ENCODE measurements at places on chromosomes 7 and 10. TPM values are rescaled to one million over a fixed set of nuclear protein-coding genes. Genes with fewer than 3 reads are reported as not detected.

DNA sequence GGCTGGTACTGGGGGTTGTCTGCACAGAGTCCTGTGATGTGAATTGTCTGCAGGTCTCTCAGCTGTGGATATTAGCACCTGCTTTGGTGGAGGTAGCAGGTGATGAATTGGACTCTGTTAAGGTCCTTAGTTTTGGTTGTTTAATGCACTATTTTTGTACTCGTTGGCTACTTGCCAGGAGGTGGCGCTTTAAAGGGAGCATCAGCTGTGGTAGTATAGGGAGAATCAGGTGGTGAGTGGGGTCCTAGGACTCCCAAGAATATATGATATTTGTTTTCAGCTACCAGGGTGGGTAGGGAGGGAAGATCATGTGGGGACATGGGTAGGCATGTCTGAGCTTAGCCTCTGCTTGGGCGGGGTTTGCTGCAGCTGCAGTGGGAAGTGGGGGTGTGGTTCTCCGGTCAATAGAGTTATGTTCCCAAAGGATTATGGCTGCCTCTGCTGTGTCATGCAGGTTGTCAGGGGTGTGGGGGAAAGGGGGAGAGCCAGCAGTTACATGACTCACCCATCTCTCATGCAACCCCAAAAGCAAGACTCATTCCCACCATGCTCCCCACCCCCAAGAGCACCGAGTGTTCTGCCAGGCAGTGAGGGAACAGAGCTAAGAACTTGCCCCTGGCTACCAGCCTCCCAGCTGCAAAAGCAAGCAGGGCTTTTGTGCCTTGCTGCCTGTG, 53.7 kb upstream of the ZNF273 start:
- no peak for DNase-seq

DNA sequence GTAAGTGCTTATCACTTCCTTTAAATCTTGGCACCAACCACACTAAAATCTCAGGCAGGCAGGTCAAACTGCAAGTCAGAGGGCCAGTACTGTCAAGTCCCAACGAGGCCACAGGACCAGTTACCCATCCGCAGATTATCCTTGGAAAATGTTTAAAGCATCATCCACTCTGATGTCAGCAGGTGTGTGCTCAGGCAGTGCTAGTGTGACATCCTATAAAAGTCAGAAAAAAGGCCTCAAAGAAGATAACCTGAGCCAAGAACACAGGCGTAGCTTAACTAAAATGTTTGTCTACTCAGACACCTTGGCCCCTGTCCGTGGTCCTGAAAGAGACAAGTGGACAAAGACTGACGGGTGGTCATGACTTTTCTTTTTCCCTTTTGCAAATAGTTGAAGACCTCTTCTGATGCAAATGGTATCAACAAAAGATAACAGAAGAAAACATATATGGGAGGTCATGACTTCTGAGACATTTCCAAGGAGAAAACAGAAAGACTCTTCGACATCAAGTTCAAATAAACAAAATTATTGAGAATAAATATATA, 309.3 kb downstream of the KCNMA1 start:
- DNase-seq: peak; percentile 45

GRCh38 chr10:62092301-62093030, 176.2 kb downstream of the RTKN2 start:
- no peak for DNase-seq

The SRRM3 gene
- 0.64 TPM for total RNA-seq

DNA sequence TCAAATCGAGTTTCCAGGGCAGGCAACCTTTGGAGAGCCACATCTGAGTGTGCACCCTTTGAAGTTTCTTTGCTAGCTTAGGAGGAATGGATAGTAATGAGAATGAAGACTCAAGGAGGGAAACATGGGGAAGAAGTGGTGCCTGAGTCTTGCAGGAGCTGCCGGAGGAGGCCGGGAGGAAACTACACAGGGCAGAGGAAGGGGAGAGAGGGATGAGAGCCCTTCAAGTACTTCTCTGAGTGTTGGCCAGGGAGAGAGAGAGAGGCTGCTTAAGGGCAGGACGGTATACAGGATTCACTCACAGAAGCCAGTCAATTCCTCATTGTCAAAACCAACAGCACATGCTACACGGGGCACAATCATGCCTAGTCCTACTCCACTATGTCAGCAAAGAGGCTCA, 74.4 kb upstream of the ZNRF2 start:
- no peak for DNase-seq

The LARP4B gene
- total RNA-seq: 57.4 TPM

DNA sequence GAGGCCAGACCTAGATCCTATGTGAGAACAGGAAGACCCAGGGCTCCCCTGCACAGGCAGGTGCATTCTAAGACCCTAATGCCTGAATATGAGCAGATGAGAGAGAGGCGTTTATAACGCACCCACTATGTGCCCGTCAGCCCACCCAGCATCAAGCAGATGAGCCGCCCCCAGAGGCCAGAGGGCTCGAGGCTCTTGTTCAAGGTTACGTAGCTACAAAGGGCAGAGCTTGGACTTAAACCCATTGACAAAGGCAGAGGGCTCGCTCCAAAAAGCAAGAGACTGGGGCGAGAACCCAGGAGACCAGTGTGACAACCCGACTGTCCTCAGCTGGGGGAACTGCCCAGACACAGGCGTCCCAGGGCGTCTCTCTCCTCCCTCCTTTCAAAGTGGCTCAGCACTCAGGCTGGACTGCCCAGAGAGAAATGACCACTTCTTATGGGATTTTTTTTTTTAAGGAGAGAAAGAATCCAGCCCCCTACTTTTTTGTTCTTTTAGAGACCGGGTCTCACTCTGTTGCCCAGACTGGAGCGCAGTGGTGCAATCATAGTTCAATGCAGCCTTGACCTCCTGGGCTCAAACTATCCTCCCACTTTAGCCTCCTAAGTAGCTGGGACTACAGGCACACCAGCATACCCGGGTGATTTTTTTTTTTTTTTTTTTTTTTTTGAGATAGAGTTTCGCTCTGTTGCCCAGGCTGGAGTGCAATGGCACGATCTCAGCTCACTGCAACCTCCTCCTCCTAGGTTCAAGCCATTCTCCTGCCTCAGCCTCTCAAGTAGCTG, 40.1 kb downstream of the TNRC18 start:
- no peak for DNase-seq

DNA sequence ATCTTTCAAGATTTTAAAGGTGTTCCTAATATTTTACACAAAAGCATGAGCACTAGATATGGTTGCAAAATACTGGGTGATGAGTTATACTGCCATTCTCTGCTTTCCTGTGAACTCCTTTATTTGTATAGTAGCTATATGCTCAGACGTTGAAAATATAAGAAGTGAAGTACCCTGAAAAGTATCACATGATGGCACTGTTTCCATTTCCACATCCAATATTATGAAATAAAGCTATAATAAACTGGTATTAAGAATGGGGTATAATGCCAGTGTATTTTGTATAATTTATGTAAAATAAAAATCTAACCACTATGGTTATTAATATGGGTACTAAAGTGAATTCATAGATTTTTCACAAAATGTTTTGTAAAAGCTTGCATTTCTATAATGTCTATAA, 79.6 kb upstream of the FOXP2 start:
- no peak for DNase-seq

- DNase-seq: no peak
Measured at GRCh38 chr7:70183278-70183677, 585.0 kb downstream of the AUTS2 start.

The NACAD gene
- 2.6 TPM for total RNA-seq

The FKBP6 gene
- total RNA-seq: not detected

- DNase-seq: peak; percentile 23
Measured at GRCh38 chr10:63977329-63977923, 456.2 kb downstream of the REEP3 start.

The DPP6 gene
- total RNA-seq: under 0.01 TPM

The FERD3L gene
- total RNA-seq: not detected

GRCh38 chr7:112110651-112111050, 95.5 kb downstream of the DOCK4 start:
- DNase-seq: no peak

DNA sequence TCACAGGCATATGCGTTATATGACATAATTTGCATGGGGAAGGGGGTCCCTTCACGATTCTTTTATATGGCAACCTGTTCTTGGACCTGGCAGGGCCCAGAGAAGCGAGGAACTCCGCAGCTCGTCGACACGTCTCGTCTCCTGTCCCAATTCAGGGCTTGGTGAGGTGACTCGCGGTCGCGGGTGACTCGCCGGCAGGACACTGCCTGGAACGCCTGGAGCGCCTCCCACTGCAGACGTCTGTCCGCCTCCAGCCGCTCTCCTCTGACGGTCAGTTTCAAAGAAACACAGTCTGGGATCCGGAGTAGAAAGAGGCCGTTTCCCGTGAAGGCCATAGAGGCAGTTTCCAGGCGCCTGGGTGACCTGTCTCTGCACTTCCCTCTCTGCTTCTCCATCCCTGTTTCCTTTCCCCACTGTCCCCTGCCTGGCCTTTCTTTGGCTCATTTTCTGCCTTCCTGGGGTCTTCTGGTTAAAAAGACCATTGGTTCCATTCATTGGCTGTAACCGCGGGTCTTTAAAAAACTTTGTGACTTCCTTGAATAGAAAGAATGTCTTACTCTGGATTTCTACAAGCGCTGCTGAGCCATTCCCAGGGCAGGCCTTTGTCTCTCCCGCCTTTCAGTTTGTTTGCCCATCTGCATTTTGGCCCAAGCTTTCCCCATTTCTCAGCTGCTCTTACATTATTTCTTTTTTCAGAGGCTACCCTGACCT, 1.2 kb downstream of the UPP1 start:
- peak; percentile 65 for DNase-seq

DNA sequence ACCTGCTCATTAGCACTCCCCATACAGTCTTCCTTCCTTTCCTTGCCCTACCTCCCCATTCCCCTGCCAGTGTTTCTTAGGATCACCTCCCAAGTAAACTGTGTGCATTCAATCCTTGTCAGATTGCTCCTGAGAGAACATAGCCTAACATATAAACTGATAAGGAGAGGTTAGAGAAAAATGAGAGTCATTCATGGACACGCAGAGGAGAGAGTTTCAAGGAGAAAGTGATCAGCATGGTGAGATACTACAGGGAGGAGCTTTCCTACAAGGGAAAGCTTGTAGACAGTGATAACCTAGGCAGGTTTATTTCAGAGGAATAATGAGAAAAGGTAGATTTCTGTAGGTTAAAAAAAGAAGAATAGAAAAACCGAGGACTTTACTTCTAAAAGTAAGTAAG, 2.8 kb upstream of the ZC3HAV1L start:
- no peak for DNase-seq

The RBM20 gene
- total RNA-seq: 0.32 TPM

The A1CF gene
- total RNA-seq: not detected

DNA sequence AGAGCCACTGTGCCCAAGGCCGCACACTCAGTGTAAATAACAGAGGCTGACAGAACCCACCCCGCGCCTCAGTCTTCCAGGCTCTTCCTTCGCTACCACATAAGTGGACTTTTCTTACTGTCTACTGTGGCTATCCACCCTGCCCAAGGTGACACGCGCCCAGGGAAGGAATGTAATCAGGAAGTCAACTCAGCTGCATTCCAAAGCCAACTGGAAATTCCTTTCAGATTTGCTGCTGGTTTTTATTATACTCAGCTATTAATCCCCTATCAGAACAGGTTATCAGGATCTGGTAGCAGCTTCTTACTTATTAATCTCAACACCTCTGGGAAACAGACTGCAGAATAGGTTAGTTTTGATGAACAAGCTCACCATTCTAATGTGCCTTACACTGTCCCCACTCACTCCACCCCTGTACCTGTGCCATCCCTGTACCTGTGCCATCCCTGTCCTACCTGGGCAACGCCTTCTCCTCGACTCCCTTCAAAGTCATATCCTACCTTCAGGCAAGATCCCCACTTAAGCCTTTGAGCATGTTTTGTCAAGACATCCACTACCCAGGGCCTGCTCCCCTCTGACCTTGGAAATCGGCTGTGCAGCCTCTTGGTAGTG, 90.7 kb downstream of the NHLRC2 start:
- DNase-seq: peak; percentile 34

DNA sequence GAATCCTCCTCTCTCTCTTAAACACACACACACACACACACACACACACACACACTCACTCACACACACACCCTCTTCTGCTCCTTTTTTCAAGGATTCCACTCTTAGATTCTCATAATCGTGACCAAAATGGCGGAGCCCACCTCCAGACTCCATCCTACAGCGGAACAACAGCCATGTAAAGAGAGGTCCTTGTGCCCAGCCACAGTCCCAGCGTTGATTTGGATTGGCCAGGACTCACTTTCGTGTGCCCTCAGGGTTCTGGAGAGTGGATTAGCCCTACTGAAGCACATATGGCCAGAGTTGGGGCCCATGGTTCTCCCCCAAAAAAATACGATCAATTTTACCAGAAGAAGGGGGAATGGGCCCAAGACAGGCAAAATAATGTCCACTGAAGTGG, 90.2 kb upstream of the SMNDC1 start:
- DNase-seq: no peak

DNA sequence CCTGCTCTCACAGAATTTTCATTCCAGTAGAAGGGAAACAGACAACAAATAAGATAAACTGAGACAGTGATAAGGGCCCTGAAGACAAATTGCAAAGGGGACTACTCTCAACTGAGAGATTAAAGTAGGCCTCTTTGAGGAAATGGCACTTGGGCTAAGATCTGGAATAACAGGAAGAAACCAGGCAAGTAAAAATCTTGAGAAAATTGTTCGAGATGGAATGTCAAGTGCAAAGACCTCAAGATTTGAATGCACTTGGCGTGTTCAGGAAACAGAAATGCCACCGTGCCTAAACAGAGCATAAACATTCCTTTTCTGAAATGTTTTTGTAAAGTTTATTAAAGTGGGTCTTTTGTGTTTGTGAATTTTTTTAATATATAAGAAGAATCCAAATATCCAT, 10.7 kb downstream of the ARMH3 start:
- DNase-seq: no peak

The WEE2 gene
- total RNA-seq: 0.32 TPM

The UNCX gene
- total RNA-seq: not detected

- peak; percentile 70 for DNase-seq
Measured at GRCh38 chr7:33050535-33051318, 11.8 kb downstream of the NT5C3A start.

DNA sequence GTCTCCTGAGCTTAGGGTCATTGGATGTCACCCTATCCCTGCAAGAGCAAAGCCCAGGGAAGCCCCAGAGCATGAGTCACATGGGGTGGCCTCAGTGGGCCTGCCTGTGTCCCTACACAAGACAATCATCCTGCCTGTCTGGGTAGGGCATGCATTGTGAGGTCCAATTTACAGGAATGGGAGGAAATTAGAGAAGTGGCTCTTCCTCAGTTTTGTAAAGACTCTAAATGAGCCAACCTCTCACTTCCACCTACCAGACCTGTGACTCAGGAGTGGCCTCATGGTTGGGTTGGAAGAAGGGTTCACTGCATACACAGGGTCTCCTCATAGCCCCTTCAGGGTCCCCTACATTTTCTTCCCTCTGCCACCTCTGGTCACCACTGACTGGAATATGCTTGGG, 43.6 kb upstream of the SMNDC1 start:
- no peak for DNase-seq

The NEUROG3 gene
- total RNA-seq: not detected

- no peak for DNase-seq
Measured at GRCh38 chr7:157554393-157555238, 217.8 kb downstream of the DNAJB6 start.

The ALOX5 gene
- not detected for total RNA-seq

All from fibroblast of villous mesenchyme (primary cell).